ENCODE measurements at places on chromosomes 13 and 19.

GRCh38 chr19:7732045-7732444, at the start of gene CLEC4G:
Gene CLEC4G (minus strand): TSS chr19:7732110. CDS start chr19:7732102, 8 bp downstream.
- DNase-seq = no peak

- no peak for DNase-seq
Observed at GRCh38 chr13:100773923-100774663, 99.5 kb upstream of the TMTC4 start.

GRCh38 chr13:52650731-52651130, 1.9 kb upstream of the SUGT1 start:
- no peak for DNase-seq

DNA sequence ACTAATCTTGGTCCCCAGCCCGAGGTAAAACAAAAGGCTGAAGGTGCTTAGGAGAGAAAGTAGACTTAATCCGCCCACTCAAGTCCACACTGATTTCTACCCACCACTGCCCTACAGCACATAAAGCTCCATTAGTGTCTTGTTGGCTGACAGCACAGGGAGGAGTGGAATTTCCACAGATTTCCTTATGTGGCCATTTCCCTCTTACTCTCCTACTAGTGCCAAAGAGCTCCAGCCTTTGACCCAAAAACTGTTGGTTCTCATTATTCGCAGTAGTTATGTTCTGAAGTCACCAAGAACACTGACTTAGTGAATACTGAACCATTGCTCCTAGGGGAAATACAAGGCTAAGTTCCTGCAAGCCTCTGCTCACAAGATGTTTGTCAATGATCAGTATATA, 61.2 kb downstream of the RAB20 start:
- no peak for DNase-seq

GRCh38 chr19:40304306-40304705, 19.2 kb upstream of the AKT2 start:
- DNase-seq = no peak

DNA sequence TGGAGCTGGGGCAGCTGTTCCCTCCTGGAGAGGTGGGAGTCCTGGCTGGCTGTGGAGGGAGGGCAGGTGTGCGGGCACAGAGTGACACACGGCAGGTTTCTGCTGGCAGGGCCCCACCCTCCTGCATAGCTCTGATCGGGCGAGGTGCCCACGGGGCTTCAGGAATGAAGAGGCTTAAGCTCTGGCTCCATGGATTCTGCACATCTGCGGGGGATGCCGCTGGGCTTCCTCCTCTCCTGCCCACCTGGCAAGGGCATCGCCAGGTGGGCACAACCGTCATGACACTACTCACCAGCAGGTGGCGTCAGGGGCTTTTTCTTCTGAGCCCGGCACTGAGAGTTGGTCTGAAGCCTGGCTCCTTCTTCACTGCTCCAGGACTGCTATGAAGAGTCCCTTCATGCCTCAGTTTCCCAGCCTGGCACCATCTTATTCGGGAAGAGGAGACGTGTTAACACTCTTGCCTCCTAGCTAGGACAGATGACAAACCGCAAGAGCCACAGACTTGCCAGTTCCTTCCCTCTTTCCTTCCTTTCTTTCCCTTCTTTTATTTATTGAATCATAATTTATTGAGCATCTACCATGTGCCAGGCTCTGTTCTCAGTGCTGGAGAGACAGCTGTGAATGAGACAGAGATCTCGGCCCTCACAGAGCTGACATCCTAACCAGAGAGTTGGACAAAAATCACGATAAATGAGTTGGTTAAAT, 15.2 kb upstream of the PAK4 start:
- no peak for DNase-seq

DNA sequence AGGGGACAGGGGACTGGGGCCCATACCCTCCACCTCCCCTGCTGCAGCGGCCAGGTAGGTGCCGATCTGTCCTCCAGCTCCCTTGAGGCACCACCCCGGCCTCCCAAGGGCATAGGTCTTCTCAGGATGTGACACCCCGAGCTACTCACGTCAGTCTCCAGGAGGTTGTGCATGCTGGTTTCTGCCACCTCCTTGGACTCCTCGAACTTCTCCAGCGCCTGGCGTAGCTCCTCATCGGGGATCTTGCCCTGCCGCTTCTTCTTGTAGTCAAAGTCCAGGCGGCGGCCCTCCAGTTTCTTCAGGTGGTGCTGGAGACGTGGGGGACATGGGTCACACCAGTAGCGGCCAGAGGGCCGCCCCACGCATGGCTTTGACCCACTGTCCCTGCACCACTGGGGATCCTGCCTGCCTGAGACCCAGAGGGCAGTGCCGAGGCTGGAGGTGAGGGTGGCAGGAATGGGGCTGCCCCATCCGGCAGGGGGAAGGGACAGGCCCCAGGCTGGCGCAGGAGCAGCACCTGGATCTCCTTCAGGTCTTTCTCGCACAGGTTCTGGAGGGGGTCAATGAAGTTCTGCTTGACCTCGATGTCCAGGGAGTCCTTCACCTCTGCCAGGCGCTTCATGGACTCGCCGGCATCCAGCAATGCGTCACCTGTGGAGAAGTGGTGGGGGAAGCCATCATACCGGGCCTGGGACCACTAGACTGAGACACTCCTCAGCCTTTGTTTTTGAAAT, 20.4 kb downstream of the MPND start:
- no peak for DNase-seq

DNA sequence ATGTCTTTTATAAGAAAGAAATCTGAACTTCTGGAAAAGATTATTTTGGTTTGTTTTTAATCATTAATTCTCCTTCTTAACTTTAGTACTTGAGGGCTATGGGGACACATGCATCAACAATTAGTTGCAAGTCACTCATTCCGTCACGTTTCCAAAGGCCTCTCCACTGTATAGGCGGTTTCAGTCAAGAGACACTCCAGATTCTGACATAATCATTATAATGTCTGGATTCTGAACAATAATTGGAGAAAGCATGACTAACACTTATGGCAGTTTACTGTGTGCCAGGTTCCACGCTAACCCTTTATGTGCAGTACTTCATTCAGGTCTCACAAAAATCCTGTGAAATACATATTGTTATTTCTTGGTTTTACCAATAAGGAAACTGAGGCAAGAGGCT, 71.9 kb downstream of the TNFRSF19 start:
- DNase-seq = no peak

- no peak for DNase-seq
Observed at GRCh38 chr13:113845723-113846635, 17.9 kb downstream of the GAS6 start.

All from fibroblast of skin of left quadriceps (primary cell).